ENCODE measurements at places on chromosomes 2 and 18. TPM values are rescaled to one million over a fixed set of nuclear protein-coding genes. Genes with fewer than 3 reads are reported as not detected.

GBX2 gene
- total RNA-seq: not detected

VWA3B gene
- total RNA-seq: 0.52 TPM

UXS1 gene
- total RNA-seq: 26.7 TPM

DNA sequence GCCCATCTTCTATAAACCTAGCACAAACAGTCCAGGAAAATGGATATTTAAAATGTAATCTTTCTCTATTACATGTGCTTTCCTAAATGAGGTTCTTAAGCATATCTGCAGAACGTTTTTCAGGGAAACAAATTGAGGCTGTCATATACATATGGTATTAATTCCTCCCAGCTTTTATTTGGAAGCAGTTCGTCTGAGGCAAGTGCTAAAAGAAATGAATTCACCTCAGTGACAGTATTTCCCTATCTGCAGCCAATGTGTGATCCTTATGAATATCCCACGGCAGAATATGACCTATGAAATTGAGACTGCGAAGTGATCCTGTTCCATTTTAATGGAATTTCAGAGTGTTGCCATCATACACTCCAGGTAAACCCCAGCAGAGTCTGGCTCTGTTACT lies 7.1 kb downstream of the MYOM1 start:
- no peak for DNase-seq

DNA sequence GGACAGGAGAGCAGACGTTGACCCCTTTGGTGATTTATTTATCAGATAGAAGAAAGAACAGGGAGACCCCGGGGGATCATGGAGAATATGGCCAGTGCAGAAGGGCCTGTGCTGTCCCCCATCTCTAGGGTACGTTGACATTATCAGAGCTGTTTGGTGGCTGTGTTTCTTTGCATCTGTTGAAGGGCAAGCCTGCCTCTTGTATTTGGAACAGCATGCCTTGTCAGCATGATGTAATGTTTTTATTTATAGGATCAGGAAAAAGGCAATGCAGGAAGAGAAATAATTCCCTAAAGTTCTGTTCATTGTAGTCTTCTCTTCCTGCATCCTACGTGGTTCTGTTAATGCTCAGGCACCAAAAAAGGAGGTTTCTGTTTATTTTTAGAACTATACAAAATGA lies 49.8 kb upstream of the CABYR start:
- DNase-seq: no peak

- no peak for DNase-seq
Measured at GRCh38 chr2:237097911-237098702, 12.4 kb downstream of the COPS8 start.

DNA sequence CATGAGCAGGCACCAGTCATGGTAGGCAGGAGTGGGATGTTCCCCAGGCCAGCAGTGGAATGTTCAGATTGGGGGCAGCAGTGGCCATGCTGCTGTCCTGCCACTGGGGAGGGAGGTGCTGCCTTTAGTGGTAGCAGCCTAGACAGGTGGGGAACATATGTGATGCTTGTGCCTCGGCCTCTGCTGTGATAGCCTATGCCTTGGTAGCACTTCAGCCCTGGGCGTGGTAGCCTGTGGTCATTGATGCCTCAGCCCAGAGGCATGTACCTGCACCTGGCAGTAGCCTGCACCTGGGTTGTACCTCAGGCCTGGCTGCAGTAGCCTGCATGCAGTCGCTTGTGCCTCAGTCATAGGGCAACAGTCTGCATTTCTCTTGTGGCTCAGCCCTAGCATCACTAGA lies 7.1 kb downstream of the RFTN2 start:
- DNase-seq: no peak

DNA sequence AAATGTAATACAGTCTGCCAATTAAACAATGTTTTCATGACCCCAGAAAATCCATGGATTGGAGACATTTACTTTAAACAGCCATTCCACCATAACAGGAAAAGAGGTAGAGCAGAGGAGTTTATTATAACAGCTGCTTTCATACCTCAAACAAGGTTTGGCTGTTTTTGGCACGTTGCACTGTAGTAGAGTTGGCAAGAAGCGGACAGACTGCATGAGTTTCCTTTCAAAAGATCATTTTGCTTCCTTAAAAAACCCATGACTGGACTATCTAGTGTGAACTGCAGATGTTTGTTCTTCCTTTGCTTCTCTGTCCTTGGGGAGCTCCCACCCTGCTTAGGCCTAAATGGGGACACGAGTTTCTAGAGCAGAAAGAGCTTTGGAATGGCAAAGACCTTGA lies 108.5 kb upstream of the THOC1 start:
- no peak for DNase-seq

DNA sequence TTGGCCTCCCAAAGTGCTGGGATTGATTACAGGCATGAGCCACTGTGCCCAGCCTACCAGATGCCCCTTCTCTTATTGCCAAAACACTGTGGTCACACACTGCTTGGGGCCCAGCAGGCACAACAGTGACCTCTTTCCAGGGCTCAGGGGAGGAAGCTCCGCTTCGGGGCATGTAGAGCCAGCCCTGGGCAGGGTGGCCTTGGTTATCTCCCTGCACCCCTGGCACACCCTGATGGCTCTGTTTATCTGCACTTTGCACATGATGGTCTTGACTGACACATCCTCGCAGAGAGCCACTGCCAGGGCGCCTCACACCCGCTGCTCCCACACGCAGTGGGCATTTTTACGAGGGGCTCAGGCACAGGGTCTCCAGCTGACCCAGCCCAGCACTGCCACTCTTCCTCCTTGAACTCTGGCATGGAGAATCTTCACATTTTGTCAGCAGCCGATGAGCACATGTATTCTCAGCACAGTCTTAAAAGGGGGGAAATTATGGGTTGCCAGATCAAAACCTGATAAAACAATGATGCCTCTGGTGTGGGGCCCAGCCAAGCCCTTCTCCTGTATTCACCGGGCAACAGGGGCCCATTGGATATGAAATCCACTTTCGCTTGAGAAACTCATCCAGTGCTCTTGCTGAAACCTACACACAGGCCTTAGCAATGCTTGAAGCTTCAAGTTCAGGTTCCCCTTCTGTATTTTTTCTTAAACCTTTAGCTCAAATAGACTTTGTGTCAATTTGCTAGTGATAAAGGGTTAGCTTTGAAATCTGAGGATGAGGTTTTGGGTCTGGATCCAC lies 5.9 kb downstream of the GYPC start:
- no peak for DNase-seq

DNA sequence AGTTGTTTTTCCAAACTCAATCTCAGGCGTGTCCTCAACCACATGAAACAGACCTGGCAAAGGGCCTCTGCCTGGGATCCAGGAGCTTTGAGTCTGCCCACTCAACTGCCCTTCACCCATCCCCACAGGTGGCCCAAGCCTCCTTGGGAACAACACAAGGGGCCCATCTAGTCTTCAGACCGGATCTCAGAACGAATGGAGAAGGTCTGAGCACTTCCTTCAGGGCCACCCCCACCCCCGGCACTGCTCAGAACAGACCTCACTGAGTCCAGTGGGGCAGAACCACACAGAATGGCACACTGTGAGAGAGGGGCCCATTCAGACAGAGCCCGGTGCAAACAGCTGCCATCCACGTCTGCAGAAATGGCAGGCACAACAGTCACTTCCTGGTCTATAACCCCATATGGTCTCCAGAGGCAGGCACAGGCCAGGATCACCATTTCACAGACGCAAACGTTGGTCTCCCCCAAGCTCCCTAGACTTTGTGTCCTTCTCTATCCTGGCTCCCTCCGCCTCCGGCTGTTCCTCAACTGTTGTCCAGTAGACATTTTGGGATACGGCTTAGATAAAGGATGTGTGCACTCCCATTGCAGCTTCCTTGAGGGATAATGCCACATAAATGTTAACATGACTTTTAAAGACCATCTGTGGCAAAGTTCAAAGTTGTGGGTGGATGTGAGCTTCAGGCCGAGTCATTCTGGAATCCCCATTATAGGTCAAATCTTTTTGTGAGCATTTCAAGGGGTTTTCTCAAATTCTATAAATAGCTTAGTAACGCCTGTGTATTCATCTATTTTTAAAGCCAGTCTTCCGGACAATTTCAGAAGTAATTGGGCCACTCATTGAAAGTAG lies 149.7 kb downstream of the SMAD7 start:
- DNase-seq: peak; percentile 10

- DNase-seq: no peak
Measured at GRCh38 chr18:13232971-13233786, 14.6 kb downstream of the LDLRAD4 start.

DNA sequence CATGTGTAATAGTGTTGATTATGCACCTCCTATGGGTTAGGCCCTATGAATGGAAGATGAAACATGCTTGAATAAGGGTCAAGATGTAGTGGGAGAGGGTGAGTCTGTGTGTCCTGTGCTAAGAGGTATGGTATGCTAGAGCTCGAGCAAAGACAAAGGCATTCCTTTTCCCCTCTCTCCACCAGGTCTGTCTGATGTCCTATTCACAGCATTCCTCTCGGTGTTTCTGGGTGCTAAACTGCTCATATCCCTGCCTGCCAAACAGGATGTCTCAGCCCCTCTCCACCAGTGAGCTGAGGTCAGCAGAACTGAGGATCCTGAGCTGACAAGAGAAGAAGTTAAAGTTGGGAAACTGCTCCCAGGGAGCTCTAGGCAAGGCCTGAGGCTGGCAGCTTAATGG lies 344.9 kb downstream of the TSN start:
- no peak for DNase-seq

GRCh38 chr2:224591220-224591619 lies 6.1 kb upstream of the CUL3 start:
- no peak for DNase-seq

Measured in left ventricle myocardium inferior (tissue), 1 donor.